ENCODE measurements at places on chromosomes 3 and 15.

DNA sequence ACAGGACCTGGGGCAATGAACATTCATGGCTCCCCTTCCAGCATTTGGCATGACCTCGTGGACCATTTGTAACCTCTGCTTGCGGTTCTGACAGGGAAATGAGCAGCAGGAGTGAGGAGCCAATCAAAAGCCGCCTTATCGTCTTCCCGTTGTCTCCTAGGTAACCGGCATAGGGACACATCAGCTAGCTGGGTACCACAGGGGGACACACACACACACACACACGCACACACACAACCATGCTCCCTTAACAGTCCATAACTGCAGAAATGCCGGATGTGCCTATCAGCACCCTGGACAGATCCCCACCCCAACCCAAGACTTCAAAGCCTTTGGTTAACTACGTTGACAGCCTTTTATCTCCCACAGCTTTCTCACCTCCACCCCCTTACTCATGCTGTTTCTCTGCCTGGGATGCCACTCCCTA is 53.4 kb upstream of the CCDC174 start:
- DNase-seq: peak; percentile 37

GRCh38 chr3:39101022-39101689 is 6.3 kb downstream of the GORASP1 start:
- peak; percentile 23 for DNase-seq

DNA sequence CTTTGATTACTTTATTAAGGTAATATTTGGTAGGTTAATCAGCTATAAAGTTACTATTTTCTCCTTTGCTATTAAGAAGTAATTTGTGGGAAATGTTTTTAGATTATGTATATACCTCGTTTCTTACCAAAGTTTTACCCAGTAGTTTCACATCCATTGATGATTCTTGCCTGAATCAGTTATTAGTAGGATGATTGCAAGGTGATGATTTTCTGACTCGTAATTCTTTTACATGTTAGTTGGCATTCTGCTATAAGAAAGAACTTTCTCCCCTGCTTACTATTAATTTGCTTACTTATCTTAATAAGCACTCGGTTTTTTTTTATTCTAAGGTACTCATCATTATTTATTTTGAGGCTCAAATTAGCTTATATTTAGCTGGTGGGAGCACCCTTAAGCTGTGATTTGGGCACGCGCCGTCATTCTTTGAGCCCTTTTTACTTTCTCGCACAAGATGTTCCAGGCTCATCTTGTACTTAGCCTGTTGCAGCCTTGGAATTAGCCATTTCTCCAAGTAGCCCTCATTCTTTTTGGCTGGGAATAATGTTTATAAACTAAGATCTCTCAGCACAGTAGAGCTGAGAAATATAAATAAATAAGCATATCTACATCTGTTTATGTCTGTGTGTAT is 15.3 kb downstream of the USP3 start:
- no peak for DNase-seq

- no peak for DNase-seq
Observed at GRCh38 chr3:60190073-60190472, 1061.2 kb downstream of the FHIT start.

GRCh38 chr3:142650001-142650693 is 54.0 kb downstream of the PLS1 start:
- DNase-seq: no peak

- no peak for DNase-seq
Observed at GRCh38 chr3:54222316-54222715, 100.0 kb downstream of the CACNA2D3 start.

- DNase-seq: no peak
Observed at GRCh38 chr3:133854264-133855001, 41.2 kb downstream of the RAB6B start.

DNA sequence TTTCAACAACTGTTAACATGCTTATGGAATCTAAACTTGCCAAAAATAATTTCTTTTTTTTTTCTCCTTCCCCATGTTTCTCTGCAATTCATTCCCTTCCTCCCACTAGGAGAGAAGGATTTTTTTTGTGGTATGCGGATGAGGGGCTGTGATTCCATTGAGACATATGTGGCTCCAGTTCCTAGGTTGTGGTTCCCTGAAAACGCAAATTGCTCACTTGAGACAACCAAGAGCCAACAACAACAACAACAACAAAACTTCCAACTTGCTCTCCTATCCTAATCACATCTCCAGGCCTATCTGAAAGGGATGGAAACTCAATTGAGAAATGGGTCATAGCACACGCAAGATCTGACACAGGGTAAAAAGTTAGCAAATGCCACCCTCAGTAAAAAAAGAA is 406.5 kb upstream of the TGFBR2 start:
- peak; percentile 71 for DNase-seq

DNA sequence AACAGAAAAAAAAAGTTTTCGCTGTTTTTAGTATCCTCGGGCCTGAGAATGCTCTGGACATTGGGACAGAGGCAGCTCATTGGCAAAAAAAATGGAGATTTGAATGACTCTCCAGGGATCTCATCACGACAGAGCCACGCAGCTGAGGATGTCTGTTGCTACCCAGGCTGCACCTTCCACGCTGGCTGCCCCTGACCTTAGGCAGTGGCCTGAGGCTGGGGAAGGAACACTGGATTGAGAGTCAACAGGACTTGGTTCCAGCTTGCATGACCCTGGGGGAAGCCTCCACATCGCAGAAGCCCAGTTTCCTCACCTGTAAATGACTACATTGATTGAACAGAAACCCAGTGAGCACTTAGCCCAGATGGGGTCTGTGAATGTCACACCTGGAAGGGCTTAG is 8.7 kb upstream of the ACSBG1 start:
- no peak for DNase-seq

- DNase-seq: no peak
Observed at GRCh38 chr15:90664650-90665287, 52.4 kb upstream of the BLM start.

GRCh38 chr3:156553705-156554356 is 1.1 kb downstream of the SSR3 start:
- peak; percentile 79 for DNase-seq

DNA sequence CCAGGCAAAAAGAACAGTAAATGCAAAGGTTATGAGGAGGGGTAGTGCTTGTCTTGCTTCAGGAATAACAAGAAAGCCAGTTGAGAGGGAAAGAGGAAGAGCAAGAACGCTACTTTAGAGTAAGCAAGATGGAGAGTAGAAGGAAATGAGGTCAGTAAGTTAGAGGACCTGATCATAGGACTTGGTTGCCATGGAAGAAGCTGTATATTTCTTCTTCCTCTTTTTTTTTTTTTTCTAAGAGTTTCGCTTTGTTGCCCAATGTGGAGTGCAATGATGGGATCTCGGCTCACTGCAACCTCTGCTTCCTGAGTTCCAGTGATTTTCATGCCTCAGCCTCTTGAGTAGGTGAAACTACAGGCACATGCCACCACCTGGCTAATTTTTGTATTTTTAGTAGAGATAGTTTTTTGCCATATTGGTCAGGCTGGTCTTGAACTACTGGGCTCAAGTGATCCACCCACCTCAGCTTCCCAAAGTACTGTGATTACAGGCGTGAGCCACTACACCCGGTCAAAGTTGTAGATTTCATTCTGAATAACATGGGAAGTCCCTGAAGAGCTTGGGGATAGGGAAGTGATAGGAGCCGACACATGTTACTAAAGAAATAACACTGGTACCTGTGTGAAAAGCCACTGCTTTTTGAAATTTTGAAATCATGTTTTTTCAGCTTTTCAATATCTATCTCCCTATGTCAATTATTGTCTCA is 527.9 kb upstream of the NAALADL2 start:
- DNase-seq: no peak

All from fibroblast of upper back skin (primary cell).